ENCODE measurements at places on chromosomes 1 and 21.

DNA sequence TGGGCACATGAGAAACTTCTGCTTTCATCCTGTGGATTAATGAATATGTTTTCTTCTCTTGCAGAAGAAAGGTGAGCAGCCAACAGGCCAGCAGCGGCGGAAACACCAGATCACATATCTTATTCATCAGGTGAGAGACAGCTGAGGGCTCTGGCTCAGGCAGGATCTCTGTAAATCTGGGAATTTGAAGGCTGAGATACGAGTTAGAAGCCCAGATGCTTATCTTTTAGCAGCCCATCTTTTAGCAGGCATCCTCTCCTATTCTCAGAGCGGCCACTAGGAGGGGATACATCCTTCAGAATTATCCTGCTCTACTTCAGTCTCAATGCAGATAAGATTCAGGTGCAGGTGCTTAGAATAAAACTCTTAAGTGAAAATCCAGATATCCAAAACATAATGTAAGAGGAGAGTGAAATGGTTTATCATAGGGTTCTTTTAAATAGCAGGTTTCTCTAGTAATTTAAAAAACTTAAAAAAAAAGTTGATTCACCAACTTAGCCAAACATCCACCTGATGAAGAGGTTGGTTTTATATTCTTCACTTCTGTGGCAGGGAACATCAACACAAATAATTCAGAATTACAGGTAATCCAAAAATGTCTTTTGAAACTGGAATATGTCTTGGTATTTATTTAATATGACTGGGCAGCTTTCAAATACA lies 19.3 kb downstream of the SH2D2A start:
- peak; percentile 70 for DNase-seq

DNA sequence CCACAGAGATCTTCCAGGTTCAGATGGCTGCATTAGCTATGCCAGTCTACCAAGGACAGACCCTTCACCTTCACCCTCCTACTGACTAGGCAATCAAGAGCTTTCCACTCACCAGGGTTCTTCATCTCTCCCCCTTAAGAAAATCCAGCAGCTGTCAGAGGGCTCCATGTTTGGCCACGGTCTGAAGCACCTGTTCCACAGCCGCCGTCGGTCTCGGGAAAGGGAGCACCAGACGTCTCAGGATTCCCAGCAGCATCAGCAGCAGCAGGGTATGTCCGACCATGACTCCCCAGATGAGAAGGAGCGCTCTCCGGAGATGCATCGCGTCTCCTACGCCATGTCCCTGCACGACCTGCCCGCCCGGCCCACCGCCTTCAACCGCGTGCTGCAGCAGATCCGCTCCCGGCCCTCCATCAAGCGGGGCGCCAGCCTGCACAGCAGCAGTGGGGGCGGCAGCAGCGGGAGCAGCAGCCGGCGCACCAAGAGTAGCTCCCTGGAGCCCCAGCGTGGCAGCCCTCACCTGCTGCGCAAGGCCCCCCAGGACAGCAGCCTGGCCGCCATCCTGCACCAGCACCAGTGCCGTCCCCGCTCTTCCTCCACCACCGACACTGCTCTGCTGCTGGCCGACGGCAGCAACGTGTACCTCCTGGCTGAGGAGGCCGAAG lies 13.8 kb downstream of the TMCC2 start:
- no peak for DNase-seq

GRCh38 chr1:200988693-200989092 lies 34.8 kb downstream of the KIF21B start:
- DNase-seq = no peak

- no peak for DNase-seq
These were observed 22.2 kb downstream of the PADI3 start for GRCh38 chr1:17270891-17271765.
